ENCODE measurements at places on chromosomes 13 and 19. TPM values are rescaled to one million over a fixed set of nuclear protein-coding genes. Genes with fewer than 3 reads are reported as not detected.

The NKPD1 gene
- total RNA-seq, result 0.44 TPM

The CD70 gene
- total RNA-seq, result not detected

The PSPN gene
- total RNA-seq, result 0.87 TPM

The NACC1 gene
- total RNA-seq, result 48.4 TPM

The PGLYRP1 gene
- total RNA-seq, result not detected

The C19orf18 gene
- not detected for total RNA-seq

The ZNF763 gene
- 0.55 TPM for total RNA-seq

The SULT2A1 gene
- not detected for total RNA-seq

The LSM7 gene
- total RNA-seq, result 162 TPM

The SETDB2 gene
- total RNA-seq, result 15.1 TPM

The GPR18 gene
- not detected for total RNA-seq

The POGLUT2 gene
- 20.1 TPM for total RNA-seq

The IGFL1 gene
- total RNA-seq, result not detected

The CYP2S1 gene
- total RNA-seq, result 0.22 TPM

The ZNF235 gene
- 2.4 TPM for total RNA-seq

The PDX1 gene
- not detected for total RNA-seq

The MBNL2 gene
- total RNA-seq, result 53.8 TPM

The PLA2G4C gene
- total RNA-seq, result 3.2 TPM

The NDFIP2 gene
- total RNA-seq, result 47.4 TPM

The ZNF776 gene
- 11.2 TPM for total RNA-seq
